ENCODE measurements at places on chromosomes 1 and 21. TPM values are rescaled to one million over a fixed set of nuclear protein-coding genes. Genes with fewer than 3 reads are reported as not detected.

Gene GJC2
- 14.8 TPM for total RNA-seq

Gene C4BPB
- not detected for total RNA-seq

Gene LAPTM5
- total RNA-seq: not detected

Gene FCRL5
- not detected for total RNA-seq

Gene PLA2G2F
- total RNA-seq: not detected

Gene CLCA2
- total RNA-seq: 2.9 TPM

Gene RHBDL2
- total RNA-seq: 0.73 TPM

Gene APCS
- not detected for total RNA-seq

Gene CCDC190
- not detected for total RNA-seq

Gene CHIA
- not detected for total RNA-seq

Gene WDR4
- 8.4 TPM for total RNA-seq

Gene SH2D2A
- total RNA-seq: not detected

Gene OPTC
- not detected for total RNA-seq

Gene OLIG2
- total RNA-seq: not detected

Gene AADACL3
- total RNA-seq: not detected

Gene SETD4
- total RNA-seq: 17.0 TPM

Gene CYP4Z1
- total RNA-seq: not detected

Gene OSCP1
- 15.7 TPM for total RNA-seq

Gene OR2L3
- not detected for total RNA-seq

Gene H6PD
- total RNA-seq: 52.9 TPM

Gene RAB7B
- total RNA-seq: 12.4 TPM

Gene EBNA1BP2
- 51.3 TPM for total RNA-seq

Gene BTBD8
- total RNA-seq: 6.7 TPM

Gene DEGS1
- 71.8 TPM for total RNA-seq

Gene ADCY10
- total RNA-seq: 0.15 TPM

Gene RNF186
- total RNA-seq: not detected

Gene RGS16
- total RNA-seq: 0.66 TPM

Gene HTR6
- total RNA-seq: under 0.01 TPM

Gene TRABD2B
- not detected for total RNA-seq

Gene CLEC20A
- total RNA-seq: not detected

Gene MIER1
- 31.4 TPM for total RNA-seq

Gene VSIG8
- total RNA-seq: 0.17 TPM

Gene TIE1
- total RNA-seq: 0.17 TPM

Gene ZNF326
- total RNA-seq: 4.1 TPM

Gene LRRC7
- under 0.01 TPM for total RNA-seq

Gene TEKT2
- 0.15 TPM for total RNA-seq

Gene CYP4A11
- not detected for total RNA-seq

Gene ALX3
- total RNA-seq: not detected

Gene PPIAL4G
- total RNA-seq: not detected

Gene SLC44A5
- 0.15 TPM for total RNA-seq

Gene CAMSAP2
- total RNA-seq: 31.1 TPM

Gene CAPN9
- 0.15 TPM for total RNA-seq
